ENCODE measurements at places on chromosomes 1 and 21. TPM values are rescaled to one million over a fixed set of nuclear protein-coding genes. Genes with fewer than 3 reads are reported as not detected.

GRCh38 chr1:183180634-183181056 lies 5.4 kb upstream of the LAMC2 start:
- DNase-seq = peak; percentile 12

DNA sequence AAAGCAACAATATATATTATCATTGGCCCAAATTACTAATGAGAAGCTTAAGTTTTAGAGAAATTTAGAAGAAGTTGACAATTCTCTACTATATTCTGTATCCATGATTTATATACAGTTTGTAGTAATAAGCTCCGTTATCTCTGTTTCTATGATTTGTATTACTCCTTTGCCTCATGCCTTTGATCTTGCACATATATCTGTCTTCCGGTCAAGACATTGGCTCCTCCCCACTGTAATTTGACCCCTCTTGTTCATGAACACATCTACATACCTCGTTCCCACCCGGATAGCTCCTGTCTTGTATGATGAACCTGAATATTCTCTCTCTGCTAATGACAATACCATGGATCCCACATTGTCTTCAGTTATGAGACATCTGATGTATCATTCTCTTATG lies 581.0 kb upstream of the RGS18 start:
- no peak for DNase-seq

DNA sequence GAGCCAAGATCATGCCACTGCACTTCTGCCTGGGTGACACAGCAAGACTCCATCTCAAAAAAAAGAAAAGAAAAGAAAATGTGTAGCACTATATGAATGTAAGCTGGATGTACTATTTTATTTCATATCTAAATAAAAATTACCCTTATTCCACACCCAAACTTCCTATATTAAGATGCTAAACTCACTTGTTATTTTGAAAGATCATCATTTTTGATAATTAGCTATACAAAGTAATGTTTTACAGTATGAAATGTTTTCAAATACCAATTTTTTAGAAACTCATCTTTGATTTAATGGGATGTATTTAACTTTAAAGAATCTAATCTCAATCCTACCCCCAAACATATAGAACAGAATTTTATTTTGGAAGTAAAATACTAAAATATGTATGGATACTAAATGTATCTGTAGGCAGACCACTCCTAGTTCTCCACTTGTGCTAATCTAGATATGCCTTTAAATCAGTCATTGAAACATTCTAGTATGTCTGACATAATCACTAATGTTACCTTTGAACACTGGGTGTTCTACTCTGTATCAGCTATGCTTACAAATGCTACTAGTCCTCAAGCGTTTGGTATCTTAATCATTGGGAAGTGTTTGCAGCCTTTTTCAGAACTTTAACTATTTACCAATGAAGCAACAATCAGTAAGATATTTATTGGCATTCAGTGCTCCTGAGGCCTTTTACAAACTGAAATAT lies 12.9 kb downstream of the MIER1 start:
- no peak for DNase-seq

Gene TESK2
- 8.4 TPM for total RNA-seq

DNA sequence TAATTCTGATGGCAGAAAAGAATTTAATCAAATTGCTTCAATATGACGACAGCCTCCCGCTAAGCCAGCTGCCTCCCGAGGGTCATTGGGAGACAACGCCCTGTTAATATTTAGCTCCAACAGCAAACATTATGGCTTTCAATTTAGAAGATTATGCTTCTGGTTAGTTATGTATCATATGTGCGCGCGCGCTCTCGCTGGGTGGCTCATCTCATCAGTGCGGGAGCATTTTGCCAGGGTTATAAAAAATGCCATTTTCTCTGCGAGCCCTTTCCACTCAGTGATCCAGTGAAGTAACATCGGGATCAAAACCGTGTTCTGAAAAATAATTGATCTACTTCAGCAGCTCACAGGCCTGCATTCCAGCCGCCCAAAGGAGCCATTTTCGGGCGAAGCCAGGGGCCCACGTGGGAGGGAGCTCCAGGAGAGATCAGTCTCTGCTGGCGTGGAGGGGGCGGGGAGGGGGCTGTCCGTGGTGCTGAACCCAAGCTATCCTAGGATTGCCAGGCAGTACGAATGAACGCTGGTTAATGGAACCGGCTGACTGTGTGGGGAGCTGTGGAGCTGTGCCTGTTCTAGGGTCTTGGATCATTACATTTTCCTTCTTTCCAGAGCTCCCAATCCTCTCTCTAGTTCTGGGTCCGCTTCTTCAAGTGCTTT lies 219.1 kb upstream of the ZC3H12A start:
- peak; percentile 6 for DNase-seq

DNA sequence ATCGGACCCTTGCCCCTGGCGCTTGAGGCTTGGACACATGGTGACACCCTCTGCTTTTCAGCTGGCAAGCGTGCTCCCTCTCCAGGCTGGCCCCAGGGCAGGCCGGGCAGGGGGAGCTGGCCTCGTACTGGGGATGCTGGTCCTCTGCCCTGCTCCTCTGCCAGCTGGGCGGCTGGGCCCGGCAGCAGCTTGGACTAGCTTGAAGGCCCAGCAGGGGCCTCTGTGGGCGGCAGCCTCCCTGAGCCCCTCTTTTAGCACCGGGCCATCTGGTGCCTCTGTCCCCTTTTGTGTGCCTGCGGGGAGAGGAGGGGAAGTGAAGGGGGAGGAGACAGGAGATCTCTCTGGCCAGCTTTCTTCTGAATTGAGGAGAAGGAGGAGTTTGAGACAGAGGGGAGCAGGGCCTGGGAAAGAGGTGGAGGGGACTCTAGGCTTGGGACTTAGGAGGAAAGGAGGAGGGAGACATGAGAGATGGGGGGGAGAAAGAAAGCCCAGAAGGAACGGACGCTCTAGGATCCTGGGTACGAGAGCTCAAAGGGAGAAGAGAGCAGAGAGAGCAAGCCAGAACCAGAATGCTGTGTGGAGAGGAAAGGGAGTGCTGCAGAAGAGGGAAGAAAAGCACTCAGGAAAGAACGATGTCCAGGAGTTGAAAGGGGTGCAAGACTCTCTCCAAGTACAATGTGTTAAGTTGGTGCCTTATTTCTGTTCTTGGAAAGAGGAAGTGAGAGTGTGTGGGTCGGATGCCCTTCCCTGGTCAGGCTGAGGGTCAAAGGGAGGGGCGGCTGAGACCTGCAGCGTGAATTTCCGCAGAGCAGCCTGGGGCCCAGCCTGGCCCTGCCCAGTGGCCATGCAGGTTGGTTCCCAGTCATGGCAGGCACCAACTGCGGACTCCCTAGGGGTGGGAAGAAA lies 40.3 kb downstream of the IER5 start:
- peak; percentile 55 for DNase-seq

DNA sequence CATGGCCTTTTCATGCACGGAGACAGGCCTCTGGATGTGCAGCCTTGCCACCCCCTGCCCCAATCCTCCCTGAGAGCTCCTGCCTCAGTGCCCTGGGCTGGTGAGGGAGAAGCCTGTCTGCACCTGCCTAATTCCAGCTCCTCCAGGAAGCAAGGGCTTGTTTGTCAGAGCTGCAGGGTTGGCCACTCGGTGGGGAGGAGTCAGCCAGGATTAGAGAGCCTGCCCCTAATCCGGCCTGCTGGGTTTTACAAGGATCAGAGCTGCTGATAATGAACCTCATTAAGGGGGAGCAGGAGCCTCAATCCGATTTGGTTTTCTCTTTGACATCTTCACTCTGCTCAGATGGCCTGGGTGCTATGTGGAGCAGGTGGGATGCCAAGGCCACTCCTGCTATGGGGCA lies 31.9 kb upstream of the LHX4 start:
- DNase-seq = no peak

DNA sequence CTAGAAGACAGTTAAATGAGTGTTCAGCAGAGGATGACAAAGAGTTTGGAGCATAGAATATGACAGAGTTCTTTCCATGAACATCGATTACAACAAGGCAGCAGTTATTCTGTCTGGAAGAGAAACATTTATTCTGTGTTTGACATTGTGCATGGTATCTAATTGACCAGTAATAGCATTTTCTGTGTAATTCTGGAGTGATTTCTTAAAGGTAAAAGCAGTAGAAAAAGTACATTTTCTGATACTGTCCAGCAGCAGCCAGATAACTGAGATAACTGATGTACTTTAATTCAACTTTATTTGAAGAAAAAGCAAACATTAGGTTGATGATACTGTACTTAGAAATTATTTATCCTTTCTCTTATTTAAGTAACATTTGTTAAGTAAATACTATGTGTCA lies 497.1 kb downstream of the AGBL4 start:
- DNase-seq = no peak

- no peak for DNase-seq
Measured at GRCh38 chr1:12344596-12345349, 114.9 kb downstream of the VPS13D start.

GRCh38 chr1:162357681-162358266 lies 18.9 kb downstream of the SPATA46 start:
- no peak for DNase-seq

Gene SOX13
- total RNA-seq = 36.2 TPM

DNA sequence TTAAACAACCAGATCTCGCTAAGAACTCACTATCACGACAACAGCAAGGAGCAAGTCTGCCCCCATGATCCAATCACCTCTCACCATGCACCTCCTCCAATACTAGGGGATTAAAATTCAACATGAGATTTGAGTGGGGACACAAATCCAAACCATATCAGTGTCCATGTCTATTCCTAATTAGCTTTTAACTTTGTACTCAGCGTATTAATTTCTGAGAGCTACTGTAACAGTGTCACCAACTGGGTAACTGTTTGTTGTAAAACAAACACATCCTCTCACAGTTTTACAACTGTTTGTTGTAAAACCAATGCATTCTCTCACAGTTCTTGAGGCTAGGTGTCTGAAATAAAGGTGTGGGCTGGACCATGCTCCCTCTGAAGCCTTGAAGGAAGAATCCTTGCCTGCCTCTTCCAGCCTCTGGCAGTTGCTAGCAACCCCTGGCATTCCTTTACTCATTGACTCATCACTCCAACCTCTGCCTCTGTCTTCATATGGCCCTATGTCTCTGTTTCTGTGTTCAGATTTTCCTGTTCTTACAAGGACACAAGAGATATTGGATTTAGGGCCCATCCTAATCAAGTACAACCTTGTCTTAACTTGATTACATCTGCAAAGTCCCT lies 121.2 kb downstream of the LTN1 start:
- no peak for DNase-seq

Gene YY1AP1
- total RNA-seq = 52.4 TPM

Gene TRAF3IP3
- 2.3 TPM for total RNA-seq

DNA sequence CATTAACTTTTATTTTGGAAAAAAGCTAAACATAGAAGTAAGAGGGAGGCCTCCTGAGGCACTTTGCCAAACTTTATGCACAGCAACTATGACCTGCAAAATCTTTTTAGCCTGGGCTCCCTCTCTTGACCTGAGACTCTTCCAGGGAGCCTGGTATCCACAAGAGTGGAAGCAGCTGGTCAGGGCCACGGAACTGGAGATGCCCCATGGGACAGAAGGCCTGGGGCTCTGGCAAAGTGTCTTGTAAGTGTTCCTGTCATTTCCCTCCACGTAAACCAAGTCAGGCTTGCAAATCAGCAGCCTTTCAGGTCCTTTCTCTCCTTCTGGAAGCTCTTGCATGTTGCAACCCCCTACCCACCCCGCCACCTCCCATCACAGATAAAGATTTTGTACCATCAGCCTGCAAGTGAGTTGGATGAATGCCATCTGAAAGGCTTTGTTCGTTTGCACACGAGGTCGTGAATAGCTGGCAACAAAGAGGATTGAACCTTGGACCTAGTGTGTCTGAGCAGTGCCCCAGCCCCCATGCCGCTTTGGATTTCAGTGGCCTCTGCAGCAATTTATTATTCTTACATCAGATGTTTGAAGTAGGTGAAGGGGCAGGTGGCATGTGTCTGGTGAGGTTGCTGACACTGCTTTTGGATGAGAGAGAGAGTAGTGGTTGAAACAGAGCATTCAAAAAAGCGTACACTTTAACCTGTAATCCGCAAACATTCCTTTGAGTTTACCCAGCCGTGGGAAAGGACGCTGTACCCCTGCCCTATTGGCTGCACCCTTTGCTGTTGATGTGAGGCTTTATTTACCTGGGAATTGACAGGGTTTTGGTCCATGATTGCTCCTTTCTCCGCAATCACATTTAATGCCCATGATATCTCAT lies 91.6 kb downstream of the GALNT2 start:
- peak; percentile 60 for DNase-seq
